ENCODE measurements at places on chromosomes 4 and X. TPM values are rescaled to one million over a fixed set of nuclear protein-coding genes. Genes with fewer than 3 reads are reported as not detected.

The ARHGAP24 gene
- 37.9 TPM for total RNA-seq

The SMIM9 gene
- not detected for total RNA-seq

The SPANXA1 gene
- total RNA-seq: not detected

The RHOXF2B gene
- not detected for total RNA-seq

The REELD1 gene
- total RNA-seq: not detected

The MAGEA2B gene
- not detected for total RNA-seq

The CDS1 gene
- 0.05 TPM for total RNA-seq

The PLXNB3 gene
- total RNA-seq: 14.1 TPM

The USP27X gene
- total RNA-seq: 3.7 TPM

The UCHL1 gene
- total RNA-seq: 251 TPM

DNA sequence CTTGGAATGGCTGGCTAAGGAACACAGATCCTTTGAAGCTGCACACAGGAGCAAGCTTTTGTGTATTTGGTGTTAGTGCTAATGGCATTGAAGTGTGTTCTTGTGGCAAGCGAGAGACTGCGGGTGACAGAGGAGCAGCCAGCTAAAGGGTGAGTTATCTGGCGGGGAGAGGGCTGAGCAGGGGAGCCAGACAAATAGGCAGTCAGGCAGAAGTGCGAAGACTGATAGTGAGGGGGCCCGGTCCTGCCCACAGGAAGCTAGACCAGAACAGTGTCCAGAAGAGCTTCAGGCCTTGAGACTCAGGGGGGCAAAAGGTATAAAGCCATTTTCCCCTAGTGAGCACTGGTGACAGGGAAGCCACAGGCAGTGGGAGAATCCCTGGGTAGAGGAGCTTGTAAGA is 49.6 kb upstream of the MAMLD1 start:
- DNase-seq: no peak

GRCh38 chrX:153726286-153727122 is 1.8 kb downstream of the ABCD1 start:
- DNase-seq: peak; percentile 63

DNA sequence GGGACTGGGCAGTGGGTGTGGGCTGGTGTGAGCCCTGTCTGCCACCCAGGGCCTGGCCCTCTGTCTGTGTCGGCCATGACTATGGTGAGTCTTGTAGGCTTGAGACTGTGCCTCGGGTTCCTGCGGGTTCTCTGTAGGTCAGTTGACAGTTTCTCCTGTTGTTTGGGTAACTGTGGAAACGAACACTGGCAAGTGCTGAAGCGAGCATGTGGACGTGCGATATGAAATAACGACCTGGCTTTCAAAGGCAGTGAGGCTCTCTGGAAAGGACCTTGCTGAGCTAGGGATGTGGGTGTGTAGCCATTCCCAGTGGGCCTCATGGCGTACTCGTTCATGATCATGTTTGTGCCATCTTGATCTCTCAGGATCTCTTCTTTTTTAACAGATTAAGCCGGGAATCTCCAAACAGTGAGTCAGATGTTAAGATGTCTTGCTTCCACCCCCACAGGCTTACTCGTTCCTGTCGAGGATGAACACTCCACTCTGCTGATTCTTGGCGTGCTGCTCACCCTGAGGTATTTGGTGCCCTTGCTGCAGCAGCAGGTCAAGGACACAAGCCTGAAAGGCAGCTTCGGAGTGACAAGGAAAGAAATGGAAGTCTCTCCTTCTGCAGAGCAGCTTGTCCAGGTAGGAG is 41.3 kb downstream of the HTT start:
- no peak for DNase-seq

- peak; percentile 83 for DNase-seq
Measured at GRCh38 chr4:184745831-184746795, 12.2 kb upstream of the CENPU start.

DNA sequence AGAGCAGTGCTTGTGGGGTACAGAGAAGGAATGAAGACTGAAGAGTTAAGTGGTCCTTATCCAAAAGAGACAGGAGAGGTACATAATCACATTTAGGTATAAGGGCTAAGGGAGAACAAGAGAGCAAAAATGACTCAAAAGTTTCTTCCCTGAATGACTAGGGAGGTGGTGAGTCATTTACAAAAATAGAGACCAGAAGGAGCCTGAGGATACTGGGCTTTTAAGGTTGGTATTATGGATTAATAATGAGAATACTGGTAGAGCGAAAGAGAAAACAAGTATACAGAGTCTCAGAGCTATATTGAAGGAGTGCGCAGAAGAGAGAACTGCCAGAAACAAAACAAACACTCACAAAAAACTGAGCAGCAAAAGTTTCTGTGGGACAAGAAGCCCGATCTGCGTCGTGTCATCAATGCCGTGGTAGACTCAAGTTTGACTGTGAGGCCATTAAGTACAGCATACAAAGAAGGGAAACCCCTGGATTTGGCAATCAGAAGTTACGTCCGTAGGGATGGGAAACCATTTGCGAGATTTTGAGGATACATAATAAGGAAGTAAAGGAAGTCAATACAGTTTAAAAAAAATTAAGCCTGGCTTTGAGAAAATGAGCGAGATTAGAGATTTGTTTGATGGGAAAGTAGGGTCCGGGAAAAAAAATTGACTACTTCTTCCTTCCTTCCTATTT is 129.1 kb upstream of the STIM2 start:
- no peak for DNase-seq

DNA sequence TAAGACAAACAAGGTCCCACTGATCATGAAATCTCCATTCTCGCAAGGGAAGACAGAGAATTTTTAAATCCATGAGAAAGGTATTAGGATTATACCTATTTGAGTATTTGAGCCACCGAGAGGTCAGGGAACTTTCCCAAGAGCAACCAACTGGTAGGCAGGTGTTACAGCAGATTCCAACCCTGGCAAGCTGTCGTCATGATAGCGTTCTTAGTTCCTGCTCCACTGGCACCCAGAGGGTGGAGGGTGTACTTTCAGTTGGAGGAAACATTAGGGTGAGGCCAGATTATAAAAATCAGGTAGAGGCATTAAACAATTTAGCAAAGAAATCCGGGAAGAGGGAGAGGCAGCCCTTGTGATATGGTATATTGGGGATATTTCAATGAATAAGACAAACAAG is 23.3 kb downstream of the COQ2 start:
- DNase-seq: no peak

DNA sequence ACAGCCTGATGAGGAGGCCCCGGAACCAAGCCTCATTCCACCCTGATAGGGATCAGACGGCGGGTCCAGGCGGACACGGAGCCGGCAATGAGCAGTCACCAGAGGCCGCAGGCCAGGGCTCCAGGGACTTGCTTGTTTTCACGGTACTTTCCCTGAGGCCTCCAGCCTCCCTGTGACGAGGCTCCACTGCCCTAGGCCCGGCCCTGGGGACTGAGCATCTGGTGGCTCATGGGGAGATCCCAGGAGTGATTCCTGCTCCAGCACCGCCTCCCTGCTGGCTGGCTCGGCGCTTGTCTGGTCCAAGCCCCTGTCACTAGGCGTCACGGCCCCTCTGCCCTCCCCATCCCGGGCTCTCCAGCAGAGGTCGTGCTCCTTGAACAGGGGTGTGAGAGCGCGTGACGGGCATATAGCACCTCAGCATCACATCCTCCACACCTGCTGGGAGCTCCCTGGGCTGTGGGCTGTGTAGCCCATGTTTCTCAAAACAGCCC is 14.1 kb downstream of the HTRA3 start:
- DNase-seq: no peak

DNA sequence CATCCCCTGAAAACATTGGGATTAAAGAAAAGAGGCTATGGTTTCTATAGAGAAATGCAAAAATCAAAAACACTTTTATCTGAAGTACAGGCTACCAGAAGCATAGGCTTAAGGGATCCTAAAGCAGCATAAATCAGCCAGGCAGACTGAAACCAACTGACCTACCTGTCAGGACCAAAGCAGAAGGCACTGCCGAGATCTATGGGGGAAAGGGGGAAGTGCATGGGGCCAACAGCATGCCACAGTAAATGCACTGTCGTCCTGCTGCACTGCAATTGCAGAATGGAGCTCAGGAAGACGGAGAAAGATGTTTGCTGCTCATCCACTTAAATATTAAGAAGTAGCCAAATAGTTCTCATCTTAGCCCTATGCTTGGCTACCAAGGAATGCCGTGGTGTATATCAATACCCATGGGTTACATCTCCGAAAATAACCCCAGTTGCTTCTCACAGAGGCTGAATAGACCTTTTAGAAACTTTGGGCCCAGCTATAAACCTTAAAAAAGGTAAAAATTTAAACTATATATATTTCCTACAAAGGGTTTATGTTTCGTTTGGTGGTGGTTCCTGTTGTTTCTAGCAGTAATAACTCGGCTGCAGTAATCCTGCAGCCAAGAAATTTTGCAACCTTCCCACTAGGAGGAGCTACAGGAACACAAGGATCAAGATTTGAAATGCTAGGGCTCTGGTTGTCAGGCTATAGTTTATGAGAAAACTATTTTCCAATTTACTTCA is 312.2 kb upstream of the DIAPH2 start:
- peak; percentile 73 for DNase-seq

GRCh38 chr4:98746530-98746929 is 88.1 kb upstream of the TSPAN5 start:
- peak; percentile 60 for DNase-seq

DNA sequence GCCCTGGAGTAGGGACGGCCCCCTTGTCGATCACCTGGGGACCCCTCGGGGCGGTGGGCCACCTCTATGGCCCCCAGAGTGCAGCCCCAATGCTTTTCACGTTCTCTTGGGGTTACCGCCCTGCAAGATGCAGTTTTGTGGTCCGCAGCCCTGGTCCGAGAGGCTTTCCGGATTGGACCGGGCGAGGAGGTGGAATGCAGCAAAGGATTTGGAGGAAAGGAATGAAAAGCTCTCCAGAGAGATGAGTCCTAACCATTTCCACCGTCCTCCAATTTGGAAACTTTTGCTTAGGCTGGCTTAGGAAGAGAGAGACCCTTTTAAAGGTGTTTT is 601 bp downstream of the SLC25A43 start:
- DNase-seq: no peak

- DNase-seq: no peak
Measured at GRCh38 chr4:13529128-13529919, 15.0 kb downstream of the NKX3-2 start.

DNA sequence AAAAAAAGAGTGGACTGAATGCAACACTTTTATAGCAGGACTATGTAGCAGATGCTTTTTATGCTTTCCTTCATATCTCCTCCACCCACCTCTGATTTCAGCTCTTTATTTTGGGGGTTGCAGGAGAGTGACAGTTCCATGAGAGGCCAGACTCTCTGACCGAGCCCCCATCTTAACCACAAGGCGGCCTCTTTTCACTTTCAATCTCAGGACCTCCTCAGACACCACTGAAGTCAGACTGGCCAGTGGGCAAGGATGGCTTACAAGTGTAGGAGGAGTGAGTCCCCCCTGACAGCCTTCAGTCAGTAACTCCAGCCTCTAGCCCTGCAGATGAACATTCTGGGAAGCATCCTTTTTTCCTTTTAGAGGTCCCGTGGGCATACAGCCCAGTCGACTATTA is 140.8 kb downstream of the FRAS1 start:
- DNase-seq: no peak

- DNase-seq: peak; percentile 59
Measured at GRCh38 chrX:27186671-27187070, 276.5 kb downstream of the PPP4R3C start.

- no peak for DNase-seq
Measured at GRCh38 chrX:37717708-37718107, 32.1 kb downstream of the XK start.

DNA sequence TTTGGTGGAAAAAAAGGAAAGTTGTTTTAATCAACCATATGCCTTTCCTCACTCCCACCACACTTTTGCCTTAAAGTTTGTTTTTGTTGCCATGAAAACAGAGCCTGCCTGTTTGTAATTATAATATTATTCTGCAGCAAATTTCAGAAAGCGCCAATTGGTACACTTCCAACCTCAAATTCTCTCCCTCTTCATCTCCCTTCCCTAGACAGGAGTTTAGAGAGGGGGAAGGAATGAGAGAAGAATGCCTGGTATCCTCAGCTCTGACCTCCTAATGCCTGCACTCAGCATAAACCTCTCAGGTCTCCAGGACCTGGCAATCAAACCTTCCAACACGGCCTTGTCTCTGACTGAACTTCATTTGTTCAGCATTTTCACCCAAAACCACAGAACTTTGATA is 138.4 kb upstream of the HCCS start:
- no peak for DNase-seq

DNA sequence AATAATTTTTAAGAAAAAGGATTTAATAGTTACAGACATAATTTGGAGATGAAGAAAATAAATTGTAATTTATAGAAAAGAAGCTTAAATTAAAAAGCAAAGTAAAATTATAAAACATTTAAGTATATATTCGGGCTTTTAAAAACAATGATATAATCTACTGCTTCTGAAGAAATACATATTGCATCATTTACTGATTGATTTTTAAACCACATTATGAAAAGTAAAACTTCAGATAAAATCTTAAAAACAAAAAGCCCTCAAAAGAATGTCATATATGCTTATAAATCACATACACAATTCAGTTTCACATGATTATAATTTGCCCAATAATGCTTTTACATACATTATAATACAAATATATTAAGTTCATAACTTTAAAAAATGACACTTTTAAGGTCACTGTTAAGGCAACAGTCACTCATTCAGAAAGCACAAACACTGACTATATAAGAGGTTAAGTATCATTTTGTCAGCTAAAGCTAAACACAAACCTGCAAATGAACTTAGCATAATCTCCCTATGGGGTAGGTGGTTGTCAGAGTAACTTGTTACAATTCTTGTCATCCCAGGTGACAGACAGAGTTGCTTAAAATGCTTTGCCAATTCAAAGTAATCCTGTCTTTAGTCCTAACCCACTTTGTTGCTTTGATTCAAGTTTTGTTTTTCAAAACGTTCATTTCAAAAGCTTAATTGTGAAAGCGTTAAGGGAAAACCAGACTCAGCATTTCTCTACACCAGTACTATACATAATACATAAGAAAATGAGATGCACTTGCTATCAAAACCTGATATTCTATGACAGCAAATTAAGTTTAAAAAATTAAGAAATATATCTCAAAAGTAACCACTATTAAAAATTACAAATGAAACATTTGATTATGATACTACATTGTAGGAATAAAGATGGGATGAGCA is 90.6 kb upstream of the MAB21L2 start:
- no peak for DNase-seq
